T-helper 22 cell (primary cell): ENCODE measurements at places on chromosomes 11 and 22.

DNA sequence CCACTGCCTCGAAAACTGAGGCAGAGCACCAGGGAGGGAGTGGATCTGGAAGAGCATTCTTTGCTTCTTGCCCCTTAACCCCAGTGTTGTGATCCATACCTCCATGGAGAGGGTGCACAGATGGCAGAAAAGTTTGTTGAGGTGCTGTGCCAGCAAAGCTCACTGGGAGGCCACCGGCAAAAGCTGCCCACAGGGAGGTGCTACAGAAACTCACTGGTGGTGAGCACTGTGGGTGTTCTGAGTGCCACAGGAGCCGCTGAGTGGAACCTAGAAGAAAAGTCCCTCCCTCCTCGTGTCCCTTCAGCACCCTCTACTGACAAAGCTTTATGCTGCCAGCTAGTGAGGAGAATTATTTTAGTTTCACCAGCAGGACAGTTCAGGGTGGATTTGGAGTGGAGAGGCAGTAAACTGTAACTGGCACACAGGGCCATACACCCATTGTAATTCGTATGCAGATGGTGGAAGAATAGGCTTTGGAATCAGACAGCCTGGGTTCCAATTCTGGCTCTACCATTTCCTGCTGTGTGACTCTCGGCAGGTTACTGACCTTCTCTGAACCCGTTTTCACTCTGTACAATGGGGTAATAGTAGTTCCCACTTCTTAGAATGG, 84.6 kb downstream of the SWAP70 start:
- DNase-seq, result no peak

- no peak for DNase-seq
These were observed 10.2 kb downstream of the CKAP5 start for GRCh38 chr11:46835897-46836296.

DNA sequence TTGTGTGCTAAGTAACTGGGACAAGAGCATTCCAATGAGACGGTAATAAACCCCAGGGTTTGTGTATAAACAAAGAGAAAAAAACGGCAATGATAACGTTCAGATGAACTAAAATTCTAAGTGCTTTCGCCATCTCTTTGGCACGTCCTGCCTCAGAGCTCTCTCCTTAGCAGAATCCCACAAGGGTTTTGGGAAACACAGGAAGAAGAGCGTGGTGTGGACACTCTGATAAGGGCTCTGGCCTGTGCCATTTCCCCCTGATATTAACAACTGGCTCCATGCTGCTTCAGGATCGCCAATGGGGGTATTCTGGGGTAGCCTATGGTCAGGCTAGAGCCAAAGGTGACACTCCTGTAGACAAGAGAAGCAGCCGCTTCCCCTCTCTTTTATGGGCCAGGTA, 18.4 kb downstream of the ABCC8 start:
- DNase-seq, result no peak

DNA sequence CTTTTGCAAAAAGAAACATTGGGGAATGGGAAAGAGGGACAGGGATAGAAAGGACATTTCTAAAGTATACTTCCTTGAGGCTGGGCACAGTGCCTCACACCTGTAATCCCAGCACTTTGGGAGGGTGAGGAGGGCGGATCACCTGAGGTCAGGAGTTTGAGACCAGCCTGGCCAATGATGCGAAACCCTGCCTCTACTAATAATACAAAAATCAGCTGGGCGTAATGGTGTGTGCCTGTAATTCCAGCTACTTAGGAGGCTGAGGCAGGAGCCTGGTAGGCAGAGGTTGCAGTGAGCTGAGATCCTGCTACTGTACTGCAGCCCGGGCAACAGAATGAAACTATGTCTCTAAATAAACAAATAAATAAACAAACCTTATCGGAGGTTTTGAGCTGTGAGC, 16.3 kb upstream of the TEF start:
- DNase-seq, result no peak

DNA sequence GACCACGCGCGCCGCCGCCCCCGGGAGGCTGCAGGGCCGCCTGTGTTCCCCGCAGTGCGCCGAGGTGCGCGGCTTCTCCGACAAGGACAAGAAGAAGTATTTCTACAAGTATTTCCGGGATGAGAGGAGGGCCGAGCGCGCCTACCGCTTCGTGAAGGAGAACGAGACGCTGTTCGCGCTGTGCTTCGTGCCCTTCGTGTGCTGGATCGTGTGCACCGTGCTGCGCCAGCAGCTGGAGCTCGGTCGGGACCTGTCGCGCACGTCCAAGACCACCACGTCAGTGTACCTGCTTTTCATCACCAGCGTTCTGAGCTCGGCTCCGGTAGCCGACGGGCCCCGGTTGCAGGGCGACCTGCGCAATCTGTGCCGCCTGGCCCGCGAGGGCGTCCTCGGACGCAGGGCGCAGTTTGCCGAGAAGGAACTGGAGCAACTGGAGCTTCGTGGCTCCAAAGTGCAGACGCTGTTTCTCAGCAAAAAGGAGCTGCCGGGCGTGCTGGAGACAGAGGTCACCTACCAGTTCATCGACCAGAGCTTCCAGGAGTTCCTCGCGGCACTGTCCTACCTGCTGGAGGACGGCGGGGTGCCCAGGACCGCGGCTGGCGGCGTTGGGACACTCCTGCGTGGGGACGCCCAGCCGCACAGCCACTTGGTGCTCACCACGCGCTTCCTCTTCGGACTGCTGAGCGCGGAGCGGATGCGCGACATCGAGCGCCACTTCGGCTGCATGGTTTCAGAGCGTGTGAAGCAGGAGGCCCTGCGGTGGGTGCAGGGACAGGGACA, 2.7 kb downstream of the NLRP6 start:
- no peak for DNase-seq

GRCh38 chr11:763073-763463, 14.2 kb downstream of the GATD1 start:
- no peak for DNase-seq

DNA sequence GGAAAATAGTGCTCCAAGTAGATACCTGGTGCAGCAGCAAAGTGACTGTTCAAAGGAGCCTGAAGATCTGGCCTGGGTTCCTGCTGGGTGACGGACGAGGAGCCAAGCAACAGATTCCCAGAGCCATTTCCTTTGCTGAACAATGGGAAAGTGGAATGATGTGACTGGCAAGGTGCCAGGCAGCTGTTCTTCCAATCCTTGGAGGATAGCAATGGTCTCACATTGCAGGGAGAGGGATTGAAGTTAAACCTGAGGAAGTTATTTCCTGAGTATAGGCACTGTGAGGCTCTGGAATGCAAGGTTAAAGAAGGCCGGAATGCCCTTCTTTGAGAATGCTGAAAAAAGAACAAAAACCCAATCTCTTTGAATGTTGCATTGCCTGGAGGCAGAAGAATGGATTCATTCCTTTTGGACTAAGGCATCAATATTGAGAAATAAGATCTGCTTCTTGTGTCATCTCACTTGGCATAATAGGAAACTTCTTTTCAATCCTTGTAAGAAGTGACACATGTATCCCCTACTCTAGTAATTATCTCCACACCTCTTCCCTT, 223.8 kb downstream of the BLID start:
- no peak for DNase-seq

GRCh38 chr11:96299155-96299888, 43.7 kb downstream of the MAML2 start:
- DNase-seq, result no peak

DNA sequence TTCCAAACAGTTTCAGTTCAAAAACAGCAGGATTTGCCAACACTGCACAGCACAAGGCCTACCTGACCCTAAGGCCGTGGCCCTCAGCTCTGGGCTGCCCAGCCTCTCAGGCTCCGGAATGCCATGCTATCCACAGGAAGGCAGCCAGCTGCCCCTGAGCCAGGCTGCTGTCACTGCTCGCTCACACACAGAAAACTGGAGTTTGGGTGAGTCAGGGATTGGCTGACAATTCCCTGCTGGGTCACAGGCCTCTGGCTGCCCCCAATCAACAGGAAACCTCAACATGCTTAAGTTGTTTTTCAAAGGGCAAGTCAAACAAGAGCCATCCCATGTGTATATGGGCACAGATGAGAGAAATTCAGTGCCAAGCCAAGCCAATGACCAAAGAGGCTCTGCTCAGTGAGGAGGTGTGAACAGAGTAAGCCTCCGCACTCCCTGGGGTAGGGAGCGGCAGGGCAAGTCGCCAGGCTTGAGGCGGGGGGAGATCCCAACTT, 50.2 kb downstream of the RPL27A start:
- DNase-seq, result no peak

DNA sequence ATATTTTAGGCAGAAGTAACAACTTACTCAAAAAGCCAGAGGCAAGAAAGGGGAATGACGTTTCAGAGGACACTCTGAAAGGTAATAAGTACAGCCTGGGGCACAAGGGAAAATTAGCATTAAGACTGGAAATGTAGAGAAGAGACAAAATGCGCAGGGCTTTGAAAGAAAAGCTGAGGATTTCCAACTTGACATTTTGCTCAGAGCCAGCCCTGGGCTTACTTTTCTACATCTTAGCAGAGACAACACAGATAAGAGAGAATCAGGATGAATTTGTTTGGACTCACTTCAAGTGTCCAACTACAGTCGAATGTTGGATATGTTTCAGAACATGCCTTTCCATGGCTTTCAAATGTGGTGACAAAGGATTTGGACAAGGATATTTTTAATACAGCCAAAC, 808.9 kb upstream of the LUZP2 start:
- no peak for DNase-seq

- DNase-seq, result no peak
These were observed 2245.0 kb upstream of the RAG2 start for GRCh38 chr11:38842991-38843390.

DNA sequence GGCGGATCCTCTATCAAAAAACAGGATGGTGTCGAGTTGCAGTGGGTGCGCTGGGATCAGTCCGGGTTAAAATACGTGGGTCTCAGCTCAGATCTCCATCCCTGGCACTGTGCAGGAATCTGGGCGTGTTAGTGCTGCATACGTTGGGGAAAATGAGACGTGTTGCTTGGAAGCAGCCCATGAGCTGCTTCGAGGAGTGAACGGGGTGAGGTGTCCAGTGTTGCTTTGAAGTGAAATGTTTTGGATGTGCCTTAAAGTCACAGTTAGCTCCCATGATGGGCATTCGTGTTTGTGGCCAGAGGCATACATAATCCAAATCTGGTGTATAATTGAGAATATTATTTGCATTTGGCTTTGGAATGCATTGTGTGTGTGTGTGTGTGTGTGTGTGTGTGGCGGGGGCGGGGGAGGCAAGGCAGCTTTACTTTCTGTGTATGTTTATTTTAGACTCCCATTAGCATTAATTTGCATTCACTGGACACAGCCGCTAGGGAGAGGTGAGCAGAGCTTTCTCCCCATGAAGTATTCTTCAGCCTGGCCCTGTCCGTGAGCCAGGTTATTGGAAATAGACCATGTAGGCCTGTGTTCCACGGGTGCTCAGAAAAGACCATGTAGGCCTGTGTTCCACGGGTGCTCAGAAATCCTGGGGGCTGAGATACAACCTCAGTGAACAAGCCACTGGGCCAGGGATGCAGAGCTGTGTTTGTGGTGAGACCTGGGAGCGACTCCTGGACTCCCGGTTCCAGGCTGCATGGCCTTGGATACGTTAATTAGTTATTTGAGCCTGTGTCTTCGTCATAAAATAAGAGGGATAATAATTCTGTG, 134.6 kb downstream of the ST3GAL4 start:
- no peak for DNase-seq

- DNase-seq, result no peak
These were observed 69.3 kb downstream of the CEP164 start for GRCh38 chr11:117396970-117397369.

DNA sequence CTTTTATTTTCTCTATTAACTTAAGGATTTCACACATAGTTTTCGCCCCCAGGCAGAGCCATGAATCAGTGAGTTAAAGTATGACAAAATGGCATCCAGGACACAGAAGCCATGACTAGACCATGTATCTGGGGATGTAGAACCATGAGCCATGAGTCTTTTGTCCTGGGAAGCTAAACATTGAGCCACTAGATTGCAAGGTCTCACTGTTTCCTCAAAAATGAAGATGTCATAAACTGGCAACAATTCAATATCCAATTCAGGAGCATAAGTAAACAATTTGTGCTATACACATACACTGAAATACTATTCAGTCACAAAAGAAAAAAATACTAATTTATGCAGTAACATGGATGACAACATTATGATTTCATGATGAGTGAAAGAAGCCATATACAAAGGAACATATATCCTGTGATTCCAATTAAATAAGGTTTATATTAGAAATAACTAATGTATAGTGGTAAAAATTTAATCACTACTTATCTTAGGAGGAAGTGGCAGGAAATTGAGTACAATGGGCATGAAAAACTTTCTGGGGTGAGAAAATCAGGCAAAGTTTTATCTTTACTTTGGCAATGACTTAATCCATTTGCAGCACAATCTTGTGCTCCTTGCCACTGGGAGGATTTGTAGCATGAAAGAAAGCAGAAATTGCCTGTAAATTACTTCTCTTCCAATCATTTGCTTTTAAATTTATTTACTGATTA, 28.5 kb upstream of the CARD16 start:
- DNase-seq, result no peak

DNA sequence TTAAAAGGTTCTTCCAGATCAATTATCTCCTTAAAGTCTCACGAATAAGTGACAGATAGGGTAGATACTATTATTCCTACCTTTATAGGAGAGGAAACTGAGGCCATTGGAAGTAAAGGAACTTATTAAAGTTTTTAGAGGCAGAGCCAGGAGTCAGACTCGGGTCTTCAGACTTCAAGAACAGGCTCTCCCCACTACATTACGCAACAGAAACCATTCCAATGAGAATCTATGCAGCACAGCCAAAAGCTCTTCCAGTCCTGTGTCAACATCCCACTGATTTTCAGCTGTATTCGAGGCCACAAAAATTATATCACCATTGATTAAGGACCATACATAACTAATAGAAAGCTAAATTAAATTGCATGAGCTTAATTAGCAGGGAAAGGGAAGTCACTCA, 77.4 kb downstream of the RELT start:
- no peak for DNase-seq

GRCh38 chr11:62542750-62543567, 3.6 kb downstream of the AHNAK start:
- peak; percentile 76 for DNase-seq

DNA sequence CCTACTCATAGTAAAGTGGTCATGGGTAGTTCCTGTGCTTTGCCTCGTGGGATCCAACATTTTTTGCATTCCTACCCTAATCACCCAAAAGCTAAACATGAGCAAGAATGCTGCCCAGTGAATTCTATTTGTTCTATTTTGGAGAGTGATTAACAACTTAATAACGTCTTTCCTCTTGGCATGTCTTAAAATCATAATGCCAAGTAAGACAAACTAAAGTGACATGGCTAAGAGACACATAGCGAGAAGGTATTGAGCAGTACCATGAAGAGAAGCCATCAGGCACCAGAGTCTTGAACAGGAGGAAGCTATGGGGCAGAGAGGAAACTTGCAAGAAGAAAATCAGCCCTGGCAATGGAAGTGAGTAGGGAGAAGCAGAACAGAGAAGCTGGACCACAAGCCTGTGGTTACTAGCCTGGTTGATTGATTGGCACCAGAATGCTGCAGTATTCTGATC, 32.0 kb downstream of the EXPH5 start:
- no peak for DNase-seq

- DNase-seq, result no peak
These were observed 39.7 kb upstream of the TH start for GRCh38 chr11:2211113-2211971.
